ENCODE measurements at places on chromosomes 12 and 14. TPM values are rescaled to one million over a fixed set of nuclear protein-coding genes. Genes with fewer than 3 reads are reported as not detected.
A peak's percentile ranks its signal among the peaks of the same experiment; 100 is the strongest.

DNA sequence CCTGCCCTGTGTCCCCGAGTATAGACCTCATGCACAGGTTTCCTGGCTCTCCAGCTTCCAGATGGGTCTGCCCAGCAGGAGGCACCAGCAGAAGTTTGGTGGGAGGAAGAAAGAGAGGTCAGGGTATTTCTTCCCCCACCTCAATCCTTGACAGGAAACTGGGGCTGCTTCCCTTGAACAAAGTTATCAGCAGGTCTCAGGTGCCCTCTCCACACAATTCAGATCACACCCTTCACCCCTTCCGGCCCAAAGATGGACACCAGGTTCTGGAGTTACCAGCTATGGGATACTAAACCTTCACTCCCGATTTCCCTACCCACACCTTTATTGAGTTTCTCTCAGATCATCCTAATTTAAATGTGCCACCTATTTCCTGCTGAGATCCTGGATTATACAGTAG is 1.2 kb downstream of the SART3 start:
- no peak overlapping the region for H3K27ac ChIP-seq
- DNase-seq: no peak
- H3K27me3 ChIP-seq: no peaks in the 10 kb centered on the region

GRCh38 chr14:91872011-91872501 is 4.7 kb upstream of the TC2N start:
- peak overlapping the region; percentile 99 for H3K27ac ChIP-seq
- DNase-seq: no peak
- no peaks in the 10 kb centered on the region for H3K27me3 ChIP-seq
- peak overlapping the region; percentile 68 for H3K4me3 ChIP-seq

DNA sequence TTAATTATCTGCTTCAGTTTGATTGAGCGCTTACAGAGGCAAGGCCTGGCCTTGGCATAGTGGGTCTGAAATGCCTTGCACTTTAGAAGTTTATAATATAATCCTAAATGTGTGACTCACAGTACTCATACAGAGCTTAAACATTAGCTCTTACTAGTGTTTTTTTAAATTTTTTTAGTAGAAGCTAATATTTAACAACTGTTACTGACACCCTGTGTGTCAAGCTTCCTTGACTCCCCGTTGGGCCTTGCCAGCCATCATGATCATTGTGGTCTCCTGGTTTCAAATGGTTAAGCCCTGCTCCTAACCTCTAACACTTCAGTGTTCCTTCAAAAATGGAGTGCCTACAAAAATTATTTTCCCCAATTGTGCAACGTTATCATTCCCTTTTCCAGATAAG is 126.9 kb downstream of the GALC start:
- DNase-seq: no peak
- H3K27ac ChIP-seq: no peak overlapping the region
- no peaks in the 10 kb centered on the region for H3K27me3 ChIP-seq
- H3K4me3 ChIP-seq: no peak overlapping the region
- no peaks in the 10 kb centered on the region for H3K36me3 ChIP-seq

GRCh38 chr14:34231626-34232025 is 230.4 kb downstream of the SPTSSA start:
- H3K27ac ChIP-seq: no peak overlapping the region
- DNase-seq: no peak
- H3K4me3 ChIP-seq: no peak overlapping the region
- H3K27me3 ChIP-seq: no peaks in the 10 kb centered on the region

The CCDC92 gene
- 4.2 TPM for total RNA-seq

The CCDC38 gene
- 0.05 TPM for total RNA-seq

The IPO4 gene
- total RNA-seq: 19.3 TPM

GRCh38 chr12:50725011-50725942 is 38.6 kb upstream of the ATF1 start:
- peaks cover 50% of the 10 kb centered on the region for H3K36me3 ChIP-seq
- peaks cover 6% of the 10 kb centered on the region for H3K4me1 ChIP-seq
- no peak overlapping the region for H3K4me3 ChIP-seq
- peak overlapping the region; percentile 15 for H3K27ac ChIP-seq
